ENCODE measurements at places on chromosomes 2 and 18. TPM values are rescaled to one million over a fixed set of nuclear protein-coding genes. Genes with fewer than 3 reads are reported as not detected.

DNA sequence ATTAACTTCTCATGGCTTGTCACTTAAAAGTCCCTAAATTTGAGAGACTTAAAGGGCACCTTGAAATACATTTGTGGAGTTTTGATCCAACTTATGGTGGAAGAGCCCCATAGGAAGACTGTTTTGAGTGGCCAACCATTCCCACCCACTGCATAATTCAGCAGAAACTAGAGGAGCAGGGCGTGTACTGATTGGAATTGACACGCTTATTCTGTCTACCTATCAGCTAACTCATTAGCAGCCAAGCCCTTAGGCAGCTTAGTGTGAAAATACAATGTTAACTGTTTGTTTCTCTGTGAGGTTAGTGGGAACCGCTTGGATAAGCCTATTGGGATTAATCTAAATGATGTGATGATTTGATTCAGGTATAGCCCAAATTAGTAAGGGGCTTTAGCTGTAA lies 6.4 kb downstream of the LGALSL start:
- H3K4me1 ChIP-seq: no peaks in the 10 kb centered on the region
- H3K36me3 ChIP-seq: peaks cover 2% of the 10 kb centered on the region
- no peak overlapping the region for H3K4me3 ChIP-seq
- no peaks in the 10 kb centered on the region for H3K27me3 ChIP-seq

DNA sequence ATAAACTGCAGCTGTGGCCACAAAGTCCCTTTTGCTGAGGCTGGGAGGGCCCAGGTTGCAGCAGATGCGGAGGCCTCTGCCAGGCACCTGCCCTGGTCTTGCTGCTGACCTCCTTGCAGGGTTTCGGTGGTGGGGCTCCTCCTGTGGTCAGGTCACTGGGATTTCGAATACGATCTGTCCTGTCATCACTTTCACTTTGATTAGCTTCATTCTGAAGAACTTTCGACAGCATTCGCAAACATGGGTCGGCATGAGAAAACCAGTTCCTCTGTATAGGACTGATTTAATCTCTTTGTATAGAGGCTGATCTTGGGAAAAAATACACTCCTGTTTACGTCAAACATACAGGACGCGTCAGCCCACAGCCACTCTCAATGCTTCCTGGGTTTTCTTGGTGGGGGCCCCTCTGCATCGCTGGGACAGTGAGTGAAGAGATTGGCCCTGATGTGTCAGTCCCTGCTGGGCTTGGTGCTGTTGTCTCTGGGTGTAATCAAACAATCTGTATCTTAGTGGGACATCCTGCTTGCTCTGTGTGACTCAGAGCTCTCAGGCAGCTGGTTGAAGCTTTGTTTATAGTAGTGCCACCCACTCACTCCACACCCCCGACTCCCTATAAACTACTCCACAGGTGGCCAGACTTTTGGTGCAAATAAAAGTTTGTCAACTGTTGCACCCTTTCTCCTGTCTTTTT lies 209.4 kb upstream of the CXCR4 start:
- H3K4me3 ChIP-seq: peak overlapping the region; percentile 27
- H3K36me3 ChIP-seq: peaks cover 4% of the 10 kb centered on the region
- H3K4me1 ChIP-seq: peaks cover 20% of the 10 kb centered on the region
- no peak overlapping the region for H3K27ac ChIP-seq
- H3K27me3 ChIP-seq: peaks cover 2% of the 10 kb centered on the region

- peak overlapping the region; percentile 67 for H3K4me3 ChIP-seq
- H3K4me1 ChIP-seq: peaks cover 82% of the 10 kb centered on the region
Observed at GRCh38 chr2:101816598-101816997, 119.1 kb downstream of the MAP4K4 start.

- no peaks in the 10 kb centered on the region for H3K27me3 ChIP-seq
- no peaks in the 10 kb centered on the region for H3K36me3 ChIP-seq
- peaks cover 16% of the 10 kb centered on the region for H3K4me1 ChIP-seq
- H3K27ac ChIP-seq: no peak overlapping the region
Observed at GRCh38 chr2:23418056-23418455, 33.1 kb downstream of the KLHL29 start.

DNA sequence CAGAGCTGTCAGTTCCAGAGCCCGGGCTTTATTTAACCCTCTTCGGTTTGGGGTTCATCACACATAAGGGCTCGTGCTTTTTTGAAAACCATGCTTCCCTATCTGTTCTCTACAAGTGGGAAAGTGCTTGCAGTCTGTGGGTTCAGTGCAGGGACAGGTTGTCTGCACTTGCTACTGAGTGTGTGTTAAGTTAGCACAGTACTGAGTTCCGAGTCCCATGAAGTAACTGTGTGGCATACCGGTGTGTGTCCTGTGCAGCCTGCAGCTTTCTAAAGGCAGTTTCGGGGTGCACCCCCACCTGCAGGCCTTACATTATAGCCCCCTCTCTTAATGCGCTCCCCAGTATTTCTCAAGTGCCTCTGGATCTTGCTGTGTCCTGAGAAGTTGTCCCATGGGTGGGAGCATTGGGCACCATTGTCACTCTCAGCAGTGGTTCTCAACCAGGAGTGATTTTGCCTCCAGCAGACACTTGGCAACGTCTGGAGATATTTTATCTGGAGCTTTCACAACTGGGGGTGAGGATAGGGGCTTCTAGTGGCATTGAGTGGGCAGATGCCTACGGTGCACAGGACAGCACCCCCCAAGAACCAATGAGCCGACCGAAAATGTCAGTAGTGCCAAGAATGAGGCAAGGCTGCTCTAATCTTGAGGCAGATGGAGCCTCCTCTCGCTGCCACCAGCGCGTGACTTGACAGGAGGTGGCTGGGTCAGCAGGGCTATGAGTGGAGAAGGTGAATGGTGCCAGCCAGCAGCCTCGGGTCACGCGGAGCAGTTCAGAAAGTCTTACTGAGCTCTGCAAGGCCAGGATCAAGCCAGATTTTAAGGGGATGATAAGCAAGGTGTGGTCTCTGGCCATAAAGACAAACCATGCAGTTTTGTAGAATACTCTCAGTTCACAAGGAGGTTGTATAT lies 152.2 kb downstream of the SMAD7 start:
- DNase-seq: peak; percentile 7
- H3K4me1 ChIP-seq: peaks cover 11% of the 10 kb centered on the region

- H3K4me3 ChIP-seq: no peak overlapping the region
- H3K4me1 ChIP-seq: no peaks in the 10 kb centered on the region
- H3K36me3 ChIP-seq: no peaks in the 10 kb centered on the region
- no peak for DNase-seq
Observed at GRCh38 chr2:151922845-151923666, 94.8 kb upstream of the ARL5A start.

GRCh38 chr2:148106331-148106730 lies 85.4 kb downstream of the MBD5 start:
- no peak overlapping the region for H3K4me3 ChIP-seq
- no peaks in the 10 kb centered on the region for H3K36me3 ChIP-seq
- peaks cover 28% of the 10 kb centered on the region for H3K4me1 ChIP-seq
- no peak for DNase-seq
- peaks cover 2% of the 10 kb centered on the region for H3K27me3 ChIP-seq

GRCh38 chr2:44766220-44766619 lies 175.3 kb upstream of the SIX3 start:
- H3K4me3 ChIP-seq: no peak overlapping the region
- peaks cover 29% of the 10 kb centered on the region for H3K4me1 ChIP-seq
- H3K36me3 ChIP-seq: no peaks in the 10 kb centered on the region
- peaks cover 2% of the 10 kb centered on the region for H3K27me3 ChIP-seq

DNA sequence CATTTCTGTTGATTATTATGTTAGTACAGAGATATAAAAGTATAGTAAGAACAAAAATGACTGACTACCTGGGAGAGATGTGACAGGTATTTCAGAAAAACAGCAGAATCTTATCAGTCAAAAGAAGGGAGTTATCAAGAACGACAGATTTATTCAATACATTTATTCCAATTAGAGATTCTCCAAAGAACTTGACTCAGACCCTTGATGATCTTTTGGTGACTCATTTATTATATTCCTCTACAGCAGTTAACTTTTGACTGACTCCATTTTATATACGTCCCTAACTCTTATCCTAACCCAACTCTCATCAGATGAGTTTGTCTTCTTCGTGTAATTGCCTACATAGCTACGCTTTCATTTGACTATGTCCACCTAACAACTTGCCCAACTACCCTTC lies 91.1 kb downstream of the C2orf74 start:
- DNase-seq: no peak
- no peaks in the 10 kb centered on the region for H3K27me3 ChIP-seq
- no peaks in the 10 kb centered on the region for H3K4me1 ChIP-seq
- no peaks in the 10 kb centered on the region for H3K36me3 ChIP-seq
- no peak overlapping the region for H3K4me3 ChIP-seq

- H3K27me3 ChIP-seq: peaks cover 12% of the 10 kb centered on the region
- peaks cover 8% of the 10 kb centered on the region for H3K4me1 ChIP-seq
- H3K4me3 ChIP-seq: peak overlapping the region; percentile 99
- H3K27ac ChIP-seq: peak overlapping the region; percentile 89
Observed at GRCh38 chr2:134917888-134918525, 615 bp upstream of the CCNT2 start.

DNA sequence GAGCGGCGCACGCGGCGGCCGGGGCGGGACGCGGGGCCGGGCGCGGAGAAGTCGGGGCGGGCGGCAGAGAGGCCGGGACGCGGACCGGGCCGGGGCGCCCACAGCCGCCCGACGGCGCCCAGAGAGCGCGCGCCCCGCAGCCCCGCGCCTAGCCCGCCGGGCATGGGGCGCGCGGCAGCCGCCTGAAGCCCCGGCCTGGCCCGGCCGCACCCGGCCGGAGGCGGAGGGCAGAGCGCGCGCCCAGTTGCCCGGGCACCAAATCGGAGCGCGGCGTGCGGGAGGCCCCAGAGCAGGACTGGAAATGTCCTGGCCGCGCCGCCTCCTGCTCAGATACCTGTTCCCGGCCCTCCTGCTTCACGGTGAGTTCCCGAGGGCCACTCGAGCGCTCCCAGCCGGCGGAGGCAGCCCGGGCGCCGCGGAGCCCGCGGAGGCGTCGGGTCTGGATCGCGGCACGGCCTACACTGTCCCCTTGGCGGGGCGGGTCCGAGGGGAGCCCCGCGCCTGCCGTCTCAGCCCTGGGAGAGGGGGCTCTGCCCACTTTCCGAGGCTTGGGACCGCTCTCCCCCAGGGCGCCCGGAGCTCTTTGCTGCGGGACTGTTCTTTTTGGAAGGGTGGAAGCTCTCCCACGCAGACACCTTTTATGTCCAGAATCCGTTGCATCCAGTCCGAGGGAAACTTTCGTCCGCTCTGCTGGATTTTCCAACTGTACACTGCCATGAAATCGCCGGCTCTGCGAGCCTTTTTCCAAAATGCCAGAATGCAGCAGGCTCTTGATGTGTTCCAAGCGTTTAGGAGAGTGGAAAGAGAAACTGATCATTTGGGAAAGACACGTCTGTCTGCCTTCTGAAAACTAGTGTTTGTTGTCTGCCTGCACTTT lies 484 bp downstream of the APCDD1 start:
- H3K27ac ChIP-seq: peak overlapping the region; percentile 97
- peak overlapping the region; percentile 97 for H3K4me3 ChIP-seq
- no peaks in the 10 kb centered on the region for H3K36me3 ChIP-seq
- peak; percentile 39 for DNase-seq

- DNase-seq: no peak
- no peaks in the 10 kb centered on the region for H3K36me3 ChIP-seq
- no peak overlapping the region for H3K4me3 ChIP-seq
- H3K27me3 ChIP-seq: no peaks in the 10 kb centered on the region
Observed at GRCh38 chr2:152559008-152559407, 158.3 kb downstream of the PRPF40A start.

Gene MROH2A
- total RNA-seq: not detected

Gene CYS1
- not detected for total RNA-seq

Gene DSC3
- total RNA-seq: 0.47 TPM

Gene GPR35
- total RNA-seq: 1.5 TPM

Gene SPP2
- not detected for total RNA-seq

Gene SP9
- total RNA-seq: not detected

All from glutamatergic neuron (in vitro differentiated cells).